Endothelial cell of umbilical vein (primary cell): ENCODE measurements at places on chromosomes 2 and 18. TPM values are rescaled to one million over a fixed set of nuclear protein-coding genes. Genes with fewer than 3 reads are reported as not detected.

The IL1A gene
- 0.99 and 1.4 TPM in 2 replicates for total RNA-seq

The CFAP65 gene
- total RNA-seq = not detected in 2 replicates

The AGXT gene
- not detected in 2 replicates for total RNA-seq

The CD8B2 gene
- not detected in 2 replicates for total RNA-seq

The CRACDL gene
- 3.8 and 6.3 TPM in 2 replicates for total RNA-seq

The UGT1A3 gene
- not detected in 2 replicates for total RNA-seq

The OR6B2 gene
- not detected in 2 replicates for total RNA-seq

The SH2D6 gene
- 0.39 and 0.53 TPM in 2 replicates for total RNA-seq

The ITGB6 gene
- total RNA-seq = not detected in 2 replicates

The CNGA3 gene
- not detected in 2 replicates for total RNA-seq

The REG3A gene
- not detected in 2 replicates for total RNA-seq

The GKN2 gene
- total RNA-seq = not detected in 2 replicates

The LHCGR gene
- total RNA-seq = not detected in 2 replicates

The RGPD3 gene
- total RNA-seq = not detected in 2 replicates

The UGT1A4 gene
- total RNA-seq = not detected in 2 replicates

The SERPINB13 gene
- total RNA-seq = not detected in 2 replicates

The CD28 gene
- 0.15 TPM in 1 of 2 replicates, not detected in the other for total RNA-seq

The FBXO15 gene
- total RNA-seq = not detected in 2 replicates

The PAIP2B gene
- total RNA-seq = 0.58 and 0.62 TPM in 2 replicates

The MROH2A gene
- total RNA-seq = not detected in 2 replicates

The SYT4 gene
- not detected in 2 replicates for total RNA-seq

The EVX2 gene
- total RNA-seq = not detected in 2 replicates

The FOXI3 gene
- not detected in 2 replicates for total RNA-seq
